ENCODE measurements at places on chromosomes 3 and 15.
A peak's percentile ranks its signal among the peaks of the same experiment; 100 is the strongest.

DNA sequence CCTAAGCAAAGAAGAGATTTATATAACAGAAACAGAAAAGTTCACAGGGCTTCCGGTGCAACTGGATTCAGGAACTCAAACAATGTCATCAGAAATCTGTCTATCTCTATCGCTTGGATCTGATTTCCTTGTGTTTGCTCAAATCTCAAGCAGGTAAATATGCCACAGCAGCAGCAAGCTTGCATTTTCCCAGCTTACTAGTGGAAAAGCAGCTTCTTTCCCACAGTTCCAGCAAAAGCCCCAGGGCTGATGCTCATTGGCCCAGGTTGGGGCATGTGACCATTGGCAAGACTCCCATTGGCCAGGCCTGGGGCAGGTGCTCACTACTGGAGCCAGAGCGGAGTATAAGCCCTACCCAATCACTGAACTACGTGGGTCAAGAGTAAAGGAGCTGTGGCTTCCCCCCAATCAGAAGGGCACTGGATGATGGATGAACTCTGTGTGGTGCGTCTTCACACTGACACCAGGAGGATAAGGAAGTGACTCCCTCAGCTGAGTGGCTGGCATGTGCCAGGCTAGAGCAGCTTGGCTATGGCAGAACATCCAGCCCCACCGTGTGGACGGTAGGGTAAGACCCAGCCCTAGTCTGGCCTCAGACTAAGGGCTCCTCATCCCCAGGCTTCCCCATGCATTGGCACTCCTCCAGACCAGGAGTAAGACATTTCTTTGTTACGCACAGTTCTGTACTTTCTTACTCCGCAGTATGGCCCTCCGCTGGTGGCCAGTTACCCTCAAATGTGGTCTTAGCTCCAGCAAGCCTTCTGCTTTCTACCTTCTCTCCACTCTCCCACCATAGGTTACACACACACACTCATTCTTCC, 13.1 kb upstream of the VIPR1 start:
- no peak for DNase-seq

DNA sequence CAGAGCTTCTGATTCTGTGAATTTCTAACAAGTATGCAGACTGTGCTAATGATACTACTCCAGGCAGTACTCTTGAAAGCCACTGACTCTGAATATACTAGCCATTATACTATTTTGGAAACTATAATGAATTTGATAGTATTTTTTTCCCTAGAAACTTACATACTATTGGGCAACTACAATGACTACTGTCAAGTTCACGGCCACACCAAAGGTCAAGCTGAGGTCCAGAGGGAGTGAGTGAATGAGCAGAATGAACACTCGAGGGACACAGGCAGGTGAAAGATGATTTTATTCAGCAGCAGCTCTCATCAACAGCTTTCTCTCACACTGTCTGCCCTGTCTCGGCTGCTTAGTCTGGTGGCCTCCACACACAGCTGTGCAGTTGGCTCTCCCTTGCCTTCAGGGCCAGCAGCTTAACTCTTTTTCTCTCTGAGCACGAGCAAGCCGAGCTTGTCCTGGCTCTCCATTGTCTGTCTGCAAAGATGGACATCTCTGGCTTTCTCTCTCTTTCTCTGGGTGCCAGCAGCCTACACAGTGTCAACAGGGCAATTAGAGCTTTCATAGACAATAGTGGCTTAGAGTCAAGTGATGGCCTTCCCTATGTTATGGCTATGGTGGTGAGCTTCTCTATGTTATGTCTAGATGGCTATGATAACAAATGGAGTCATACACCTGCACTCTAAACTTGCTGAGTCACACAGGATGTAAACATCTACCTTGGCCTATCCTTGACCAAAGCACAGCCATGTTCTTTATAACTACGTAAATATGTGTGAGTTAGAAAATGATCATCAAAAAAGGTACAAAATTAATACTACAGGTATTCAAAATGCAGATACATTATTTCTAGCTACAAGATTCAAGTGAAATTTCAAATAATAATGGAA, 362.4 kb downstream of the CGGBP1 start:
- no peak for DNase-seq

DNA sequence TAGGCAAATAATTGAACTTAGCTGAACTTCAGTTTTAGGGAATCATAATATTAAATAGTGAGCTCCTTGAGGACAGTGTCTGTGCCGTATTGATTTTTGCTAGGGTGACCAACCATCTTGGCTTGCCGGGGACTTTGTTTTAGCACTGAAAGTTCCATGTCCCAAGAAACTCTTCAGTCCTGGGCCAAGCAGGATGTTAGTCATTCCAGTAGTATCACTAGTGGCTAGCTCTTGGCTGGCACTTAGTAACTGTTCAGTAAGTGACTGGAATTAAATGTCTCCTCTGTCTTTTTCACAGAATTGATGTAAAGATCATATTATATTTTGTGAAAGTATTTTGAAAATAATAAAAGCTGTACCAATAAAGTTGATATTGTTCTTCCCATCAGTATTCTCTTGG, 42.3 kb downstream of the RSRC1 start:
- DNase-seq = no peak

DNA sequence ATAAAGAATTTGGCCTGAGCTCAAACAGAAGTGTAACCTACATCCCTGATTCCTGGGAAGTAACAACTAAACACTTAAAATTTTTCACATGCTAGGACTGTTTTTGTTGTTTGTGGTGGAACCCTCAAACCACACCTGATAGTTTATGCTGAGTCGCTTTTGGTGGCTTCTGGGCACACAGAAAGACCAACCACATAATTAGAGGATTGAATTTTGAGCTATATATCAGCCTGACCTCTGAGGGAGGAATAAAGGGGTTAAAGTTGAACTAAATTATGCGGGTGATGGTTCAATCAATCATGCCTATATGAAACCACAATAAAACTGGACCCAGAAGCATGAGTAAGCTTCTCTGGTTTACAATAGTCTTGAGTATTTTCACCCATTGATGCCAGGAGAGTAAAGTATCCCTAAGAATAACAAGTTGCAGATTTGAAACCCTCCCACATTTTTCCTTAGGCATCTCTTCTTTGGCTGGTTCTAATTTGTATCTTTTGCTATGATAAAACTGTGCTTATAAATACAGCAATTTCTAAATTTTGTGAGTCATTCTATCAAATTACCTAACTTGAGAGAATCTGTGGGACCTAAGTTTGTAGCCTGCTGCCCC, 1304.5 kb upstream of the GBE1 start:
- DNase-seq = no peak

GRCh38 chr3:152656972-152657355, 178.0 kb upstream of the P2RY1 start:
- no peak for DNase-seq

- DNase-seq = no peak
These were observed 137.7 kb downstream of the FNDC3B start for GRCh38 chr3:172177046-172177445.

GRCh38 chr15:58396181-58396580, 35.6 kb upstream of the LIPC start:
- DNase-seq = no peak

DNA sequence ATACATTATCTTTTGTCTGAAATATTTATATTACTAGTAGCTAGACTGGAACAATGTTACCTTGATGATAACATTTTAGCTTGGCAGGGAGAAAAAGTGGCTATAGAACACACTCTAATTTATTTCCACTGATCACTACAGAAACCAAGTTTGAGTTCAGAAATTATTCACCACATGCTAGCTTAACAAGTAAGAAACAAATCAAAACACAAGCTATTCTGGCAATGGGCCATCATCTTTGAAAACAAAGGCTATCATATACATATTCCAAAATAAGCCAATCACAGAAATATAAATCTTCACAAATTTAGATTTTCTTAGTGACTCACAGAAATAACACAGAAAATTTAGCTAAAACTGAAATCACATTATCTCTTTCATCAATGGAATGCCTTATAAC, 17.1 kb downstream of the AQR start:
- no peak for DNase-seq

DNA sequence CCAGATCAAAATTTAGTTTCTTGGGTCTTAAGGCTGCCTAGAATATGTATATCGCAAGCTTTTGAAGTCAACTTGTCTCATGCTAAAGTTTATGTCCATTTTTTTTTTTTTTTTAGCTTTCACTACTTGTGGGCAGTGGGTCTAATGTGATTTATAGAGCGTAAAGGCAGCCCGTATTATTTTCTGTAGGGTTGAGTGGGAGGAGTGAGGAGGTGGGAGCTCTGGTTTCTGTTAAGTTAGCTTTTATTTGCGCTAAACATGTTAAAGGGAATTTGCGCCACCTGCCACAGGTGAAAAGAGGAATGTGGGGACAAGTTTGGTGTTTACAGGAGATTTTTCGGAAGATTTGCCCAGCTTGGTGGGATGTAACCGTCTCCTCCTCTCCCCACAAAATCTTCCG, 234.2 kb downstream of the IL20RB start:
- DNase-seq = no peak

- peak; percentile 48 for DNase-seq
These were observed 138.9 kb upstream of the COL8A1 start for GRCh38 chr3:99499235-99500158.

DNA sequence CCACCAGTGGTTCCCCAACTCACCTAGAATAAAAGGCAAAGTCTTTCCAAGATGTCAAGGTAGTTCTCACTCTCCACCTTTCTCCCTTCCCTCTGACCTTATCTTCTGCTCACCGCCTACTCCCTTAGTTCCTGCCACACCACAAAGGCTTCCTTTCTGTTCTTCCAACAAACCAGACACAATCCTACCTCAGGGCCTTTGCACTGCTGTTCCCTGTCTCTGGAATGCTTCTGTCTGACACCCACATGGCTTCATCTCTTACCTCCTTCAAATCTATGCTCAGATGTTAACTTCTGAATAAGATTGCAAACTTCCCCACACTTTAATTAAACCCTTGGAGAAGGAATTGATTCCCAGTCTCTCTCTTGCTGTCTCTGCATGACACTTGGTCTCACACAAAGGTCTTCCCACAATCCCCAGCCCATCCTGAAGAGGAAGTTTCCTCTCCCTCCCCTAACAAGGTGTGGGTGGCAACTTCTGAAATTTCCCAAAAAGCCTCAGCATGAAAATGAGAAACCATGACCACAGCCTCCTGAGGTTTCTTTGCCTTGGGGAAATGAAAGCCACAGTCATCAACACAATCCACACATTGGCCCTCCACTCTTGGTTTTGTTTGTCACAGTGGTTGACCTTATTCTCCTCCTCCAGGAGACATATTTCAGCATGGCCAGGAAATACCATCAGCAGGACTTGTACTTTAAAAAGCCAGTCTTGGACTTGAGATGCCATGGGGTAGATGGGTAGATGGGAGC, 3.0 kb upstream of the RYK start:
- no peak for DNase-seq

- no peak for DNase-seq
These were observed 62.8 kb upstream of the C3orf80 start for GRCh38 chr3:160162440-160162839.

DNA sequence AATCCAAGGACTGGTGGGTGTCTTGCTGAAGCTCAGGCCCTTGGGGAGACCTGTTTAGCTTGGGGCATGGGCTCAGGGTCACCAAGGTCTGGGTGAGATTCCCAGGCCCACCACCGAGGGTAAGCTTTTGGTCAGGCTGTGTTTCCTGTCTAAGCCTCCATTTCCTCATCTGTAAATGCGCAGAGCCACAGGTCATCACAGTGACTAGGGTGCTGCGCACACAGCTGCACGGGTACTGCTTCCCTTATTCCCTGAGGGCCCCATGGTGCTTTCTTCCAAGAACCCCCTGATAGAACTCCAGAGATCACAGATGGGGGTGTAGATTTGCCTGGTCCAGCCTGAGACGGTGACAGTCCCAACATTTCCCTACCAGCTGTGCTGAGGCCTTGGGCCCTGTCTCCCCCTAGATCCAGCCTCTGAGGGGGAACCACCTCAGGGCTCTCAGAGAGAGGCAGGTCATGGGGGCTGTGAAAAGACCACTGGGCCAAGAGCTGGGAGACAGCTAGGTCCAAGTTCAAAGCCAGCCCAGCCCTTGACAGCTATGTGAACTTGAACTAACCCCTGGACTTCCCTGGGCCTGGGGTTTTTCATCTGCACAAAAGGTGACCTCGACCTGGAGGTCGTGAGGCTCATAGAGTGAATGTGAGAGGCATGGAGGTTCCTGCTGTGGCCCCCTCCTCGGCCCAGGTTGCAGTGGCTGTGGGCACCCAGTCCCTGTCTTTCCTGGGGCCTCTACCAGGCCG, 60.7 kb downstream of the SEMA3G start:
- no peak for DNase-seq

DNA sequence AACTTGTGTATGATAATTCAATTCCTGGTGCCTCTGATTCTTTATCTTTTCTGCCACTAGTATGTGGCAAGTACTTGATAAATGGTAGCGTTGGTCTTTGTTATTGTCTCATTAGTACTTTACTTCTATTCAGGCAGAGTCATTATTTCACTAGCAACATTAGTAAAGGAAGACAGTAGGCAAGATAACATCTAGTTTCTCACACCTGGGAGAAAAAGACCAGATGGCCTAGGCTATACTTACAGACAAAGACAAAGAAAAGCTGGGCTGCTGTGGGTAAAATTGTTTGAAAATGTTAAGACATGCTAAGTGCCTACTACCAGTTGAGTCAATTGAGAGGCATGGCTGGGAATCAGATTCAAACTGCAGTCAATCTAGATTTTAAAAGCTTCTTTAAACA, 198.7 kb upstream of the CMC1 start:
- no peak for DNase-seq

Data from erythroblast (primary cell).